ENCODE measurements at places on chromosomes 1 and 21.

GRCh38 chr21:37088186-37088735 is 15.2 kb downstream of the TTC3 start:
- no peak for DNase-seq

GRCh38 chr1:53837646-53837923 is 511 bp downstream of the NDC1 start:
- DNase-seq: no peak

GRCh38 chr1:150809651-150810050 is 1.6 kb upstream of the CTSK start:
- no peak for DNase-seq

DNA sequence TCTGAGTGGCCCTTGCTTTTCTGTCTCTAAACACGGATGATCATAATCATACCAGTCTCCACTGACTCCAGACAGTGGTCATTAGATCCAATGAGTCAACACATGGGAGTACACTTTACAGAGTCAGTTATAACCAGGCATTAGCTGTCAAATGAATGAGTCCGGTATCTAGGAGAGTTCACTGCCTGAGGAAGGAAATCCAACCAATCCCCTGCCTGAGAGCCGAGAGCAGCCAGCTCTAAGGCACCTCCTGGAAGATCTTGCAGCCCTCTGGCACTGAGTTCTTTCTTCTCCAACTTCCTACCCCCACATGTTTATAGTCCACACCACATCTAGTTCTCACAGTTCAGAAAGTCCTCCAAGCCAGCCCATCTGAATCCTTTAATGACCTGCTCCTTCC is 29.4 kb upstream of the RBM15 start:
- no peak for DNase-seq

DNA sequence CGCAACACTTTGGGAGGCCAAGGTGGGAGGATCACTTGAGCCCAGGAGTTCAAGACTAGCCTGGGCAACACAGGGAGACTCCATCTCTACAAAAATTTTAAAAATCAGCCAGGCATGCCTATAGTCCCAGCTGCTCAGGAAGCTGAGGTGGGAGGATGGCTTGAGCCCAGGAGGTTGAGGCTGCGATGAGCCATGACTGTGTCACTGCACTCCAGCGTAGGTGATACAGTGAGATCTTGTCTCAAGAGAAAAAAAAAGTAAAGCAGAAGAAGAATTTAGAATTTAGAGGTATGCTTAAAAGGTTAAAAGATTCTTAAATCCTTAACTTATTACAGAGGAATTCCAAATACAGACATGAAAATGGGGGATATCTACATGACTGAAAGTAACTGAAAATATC is 79.5 kb downstream of the SMYD3 start:
- DNase-seq: no peak

- no peak for DNase-seq
Measured at GRCh38 chr21:31606081-31606874, 53.2 kb upstream of the SOD1 start.

DNA sequence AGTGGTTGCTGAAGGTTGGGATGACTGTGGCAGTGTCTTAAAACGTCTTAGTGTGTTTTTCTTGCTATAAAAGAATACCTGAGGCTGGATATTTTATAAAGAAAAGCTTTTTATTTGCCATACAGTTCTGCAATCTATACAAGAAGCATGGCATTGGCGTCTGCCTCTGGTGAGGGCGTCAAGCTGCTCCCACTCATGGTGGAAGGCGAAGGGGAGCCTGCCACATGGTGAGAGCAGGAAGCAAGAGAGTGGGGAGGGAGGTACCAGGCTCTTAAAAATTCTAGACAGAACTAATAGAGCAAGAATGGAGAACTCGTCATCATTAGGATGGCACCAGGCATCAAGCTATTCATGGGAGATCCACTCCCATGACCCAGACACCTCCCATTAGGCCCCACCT is 140.5 kb downstream of the CACNA1E start:
- no peak for DNase-seq

GRCh38 chr21:39863111-39863510 is 4.1 kb upstream of the PCP4 start:
- no peak for DNase-seq

- no peak for DNase-seq
Measured at GRCh38 chr1:179742291-179742690, 800 bp upstream of the FAM163A start.

GRCh38 chr1:184315254-184315653 is 71.6 kb upstream of the C1orf21 start:
- no peak for DNase-seq

DNA sequence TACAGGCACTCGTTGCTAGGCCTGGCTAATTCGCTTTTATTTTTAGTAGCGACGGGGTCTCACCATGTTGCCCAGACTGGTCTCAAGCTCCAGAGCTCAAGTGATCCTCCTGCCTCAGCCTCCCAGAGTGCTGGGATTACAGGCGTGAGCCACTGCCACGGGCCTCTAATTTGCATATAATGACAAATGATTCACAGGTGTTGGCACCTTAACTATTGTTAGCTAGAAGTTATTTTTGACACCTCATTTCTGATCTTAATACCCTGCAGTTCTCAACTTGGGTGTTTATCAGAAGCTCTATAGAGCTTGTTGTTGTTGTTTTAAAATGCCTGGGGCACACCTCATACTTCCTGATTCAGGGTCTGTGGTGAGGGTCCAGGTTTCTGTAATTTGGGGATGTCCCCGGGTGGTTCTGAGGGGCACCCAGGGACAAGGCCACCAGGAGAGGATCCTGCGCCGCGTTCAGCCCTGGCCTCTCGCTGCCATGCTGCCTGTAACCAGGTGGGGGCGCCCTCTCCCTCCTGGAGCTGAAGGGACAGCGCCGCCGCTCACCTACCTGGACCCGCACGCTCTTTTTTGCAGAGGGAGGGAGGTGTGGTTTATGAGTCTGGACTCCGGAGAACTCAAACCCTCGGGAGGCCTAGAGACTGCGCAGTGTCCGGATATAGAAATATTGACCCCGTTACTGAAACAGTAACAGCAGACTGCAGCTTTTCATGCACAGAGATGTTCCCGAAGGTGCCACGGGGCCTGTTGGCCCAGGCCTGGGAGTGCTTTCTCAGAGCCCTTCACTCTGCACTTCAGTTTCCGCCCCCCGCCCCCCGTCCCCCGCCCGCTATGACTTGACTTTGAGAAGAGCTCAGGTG is 23.0 kb upstream of the NEK2 start:
- DNase-seq: peak; percentile 79

DNA sequence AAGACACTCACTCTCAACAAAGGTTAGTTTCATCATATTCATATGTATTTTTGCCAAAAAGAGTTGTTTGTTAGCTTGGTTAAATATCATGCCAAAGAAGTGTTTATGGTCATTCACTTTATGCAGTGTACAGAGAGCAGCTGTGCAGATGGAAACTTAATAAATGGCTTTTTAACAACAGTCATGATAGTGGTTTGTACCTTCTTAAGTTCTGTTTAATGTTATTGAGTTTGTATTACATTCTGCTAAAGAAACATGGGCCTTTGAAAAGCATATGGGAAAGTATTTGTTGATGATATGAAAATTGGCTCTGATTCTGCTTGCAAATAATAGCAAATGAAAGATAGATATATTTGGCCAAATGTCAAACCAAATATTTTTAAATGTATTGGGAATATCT is 607.3 kb downstream of the NCAM2 start:
- no peak for DNase-seq

DNA sequence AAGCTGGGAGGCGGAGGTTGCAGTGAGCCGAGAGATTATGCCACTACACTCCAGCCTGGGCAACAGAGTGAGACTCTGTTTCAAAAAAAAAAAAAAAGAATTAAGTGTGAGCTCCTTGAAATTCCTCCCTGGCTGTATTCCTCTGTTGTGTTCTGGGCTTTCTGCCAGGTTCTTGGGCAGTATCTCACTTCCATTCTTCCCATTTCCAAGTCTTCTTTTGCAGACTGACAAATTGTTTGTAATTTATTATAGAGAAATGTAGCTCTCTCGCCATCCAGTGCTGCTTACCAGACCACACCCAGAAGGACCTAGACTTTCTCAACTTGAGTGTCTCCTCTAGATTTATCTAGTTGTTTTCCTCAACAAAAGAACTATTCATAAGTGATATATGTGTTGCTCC is 105.0 kb upstream of the ADGRL2 start:
- DNase-seq: no peak

DNA sequence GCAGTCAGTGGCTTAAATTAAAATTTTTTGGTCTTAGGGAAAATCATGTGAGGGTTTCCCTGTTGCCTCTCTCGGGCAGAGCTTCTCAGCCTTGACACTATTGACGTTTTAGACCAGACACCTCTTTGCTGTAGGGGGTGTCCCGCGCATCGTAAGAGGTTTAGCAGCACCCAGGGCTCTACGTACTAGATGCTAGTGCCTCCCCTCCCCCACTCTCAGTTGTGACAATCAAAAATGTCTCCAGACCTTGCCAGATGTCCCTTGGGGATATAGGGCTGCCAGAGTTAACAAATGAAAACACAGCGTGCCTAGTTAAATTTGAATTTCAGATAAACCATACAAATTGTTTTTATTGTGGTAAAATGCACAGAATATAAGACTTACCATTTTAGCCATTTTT is 293.3 kb downstream of the DISC1 start:
- no peak for DNase-seq

GRCh38 chr1:69203166-69203565 is 364.6 kb upstream of the LRRC7 start:
- DNase-seq: no peak

- no peak for DNase-seq
Measured at GRCh38 chr1:38392861-38393260, 346.3 kb upstream of the POU3F1 start.

DNA sequence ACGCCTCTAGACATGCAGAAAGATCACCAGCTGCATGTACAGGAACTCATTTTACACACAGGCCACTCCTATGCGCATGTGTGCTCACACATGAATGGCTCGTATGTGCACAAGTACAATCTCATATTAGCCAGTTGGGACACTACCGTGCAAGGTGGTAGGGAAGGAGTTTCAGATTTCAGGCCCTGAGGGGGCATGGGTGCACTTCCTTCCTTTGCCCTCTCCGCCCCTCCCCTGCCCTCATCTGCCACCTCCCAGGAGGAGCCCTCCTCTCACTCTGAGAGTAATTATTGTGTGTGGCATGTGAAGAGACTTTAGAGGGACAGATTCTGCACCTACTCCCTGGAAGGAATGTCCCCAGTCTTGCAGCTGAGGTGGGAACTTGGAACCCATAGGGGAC is 14.8 kb downstream of the EDN2 start:
- no peak for DNase-seq

- no peak for DNase-seq
Measured at GRCh38 chr1:180930687-180931086, 18.0 kb downstream of the KIAA1614 start.

DNA sequence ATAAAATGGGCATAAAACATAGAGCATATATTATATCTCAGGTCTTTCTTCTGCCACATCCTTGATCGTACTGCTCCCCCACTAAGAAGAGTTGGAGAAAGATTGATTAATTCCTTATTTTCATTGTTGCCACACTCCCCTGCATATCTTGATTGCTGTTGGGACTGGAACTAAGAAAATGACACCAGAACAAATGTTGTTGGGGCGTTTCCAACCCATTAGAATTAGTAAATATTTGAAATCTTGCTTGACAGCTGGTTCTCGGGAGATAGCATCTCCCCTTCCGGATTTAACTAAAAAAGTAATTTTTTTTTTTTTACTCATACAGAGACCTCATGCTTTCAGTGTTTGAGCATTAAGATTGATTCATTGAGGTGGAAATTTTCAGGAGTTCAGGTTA is 493.0 kb upstream of the PLXNA2 start:
- DNase-seq: no peak

- DNase-seq: no peak
Measured at GRCh38 chr1:219385787-219386427, 212.2 kb downstream of the LYPLAL1 start.

GRCh38 chr1:39733161-39733560 is 5.5 kb upstream of the PPIE start:
- DNase-seq: no peak

- peak; percentile 76 for DNase-seq
Measured at GRCh38 chr1:13960375-13960987, 260.5 kb downstream of the PRDM2 start.
